ENCODE measurements at places on chromosomes 2 and 18.

DNA sequence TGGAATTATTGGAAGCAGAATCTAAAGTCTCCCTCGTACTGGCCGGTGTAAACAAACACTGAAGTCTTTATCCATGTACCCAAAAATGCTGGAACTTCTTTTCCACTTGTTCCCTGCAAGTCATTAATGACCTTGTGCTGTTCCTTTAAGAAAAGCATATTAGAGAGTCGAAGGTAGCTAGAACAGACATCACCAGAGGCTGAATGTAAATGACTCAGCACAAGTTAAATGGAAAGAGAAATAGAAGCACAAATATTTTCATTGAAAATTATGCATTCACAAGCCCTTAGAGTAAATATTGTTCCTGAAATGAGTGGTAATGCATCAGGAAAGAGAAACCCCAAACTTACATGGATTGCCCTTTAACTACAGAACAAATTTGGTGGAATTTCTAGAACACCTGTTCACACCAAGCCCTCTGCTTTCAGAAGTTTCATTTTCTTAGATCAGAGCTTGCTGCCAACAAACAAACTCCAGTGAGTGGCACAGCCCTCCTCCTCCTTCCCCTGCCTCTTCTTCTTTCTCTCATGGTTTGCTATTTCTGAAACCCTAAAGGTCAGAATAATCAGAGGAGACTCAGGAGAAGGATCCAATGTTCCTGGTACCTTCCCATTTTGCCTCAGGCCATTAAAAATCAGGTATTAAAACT lies 264.3 kb downstream of the TXNL1 start:
- DNase-seq: no peak

GRCh38 chr2:38892819-38893218 lies 3.1 kb downstream of the ARHGEF33 start:
- no peak for DNase-seq

DNA sequence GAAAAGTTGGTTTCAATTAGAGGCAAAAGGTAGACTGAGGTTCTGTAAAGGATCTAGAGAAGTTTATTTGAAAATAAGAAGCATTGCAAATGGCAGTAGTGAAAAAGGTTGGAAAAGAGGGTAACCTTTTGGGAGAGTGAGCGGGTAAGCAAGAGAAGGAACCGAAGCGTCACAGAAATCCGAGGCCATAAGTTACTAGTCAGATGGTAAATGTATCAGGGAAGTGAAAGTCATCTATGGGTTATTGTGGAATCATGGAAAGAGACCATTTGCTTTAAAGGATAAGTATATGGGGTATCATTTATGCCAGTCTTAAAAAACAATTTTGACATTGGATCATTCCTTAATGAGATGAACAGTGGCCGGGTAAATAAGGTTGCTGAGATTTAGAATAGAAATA lies 30.5 kb downstream of the EML4 start:
- DNase-seq: no peak

DNA sequence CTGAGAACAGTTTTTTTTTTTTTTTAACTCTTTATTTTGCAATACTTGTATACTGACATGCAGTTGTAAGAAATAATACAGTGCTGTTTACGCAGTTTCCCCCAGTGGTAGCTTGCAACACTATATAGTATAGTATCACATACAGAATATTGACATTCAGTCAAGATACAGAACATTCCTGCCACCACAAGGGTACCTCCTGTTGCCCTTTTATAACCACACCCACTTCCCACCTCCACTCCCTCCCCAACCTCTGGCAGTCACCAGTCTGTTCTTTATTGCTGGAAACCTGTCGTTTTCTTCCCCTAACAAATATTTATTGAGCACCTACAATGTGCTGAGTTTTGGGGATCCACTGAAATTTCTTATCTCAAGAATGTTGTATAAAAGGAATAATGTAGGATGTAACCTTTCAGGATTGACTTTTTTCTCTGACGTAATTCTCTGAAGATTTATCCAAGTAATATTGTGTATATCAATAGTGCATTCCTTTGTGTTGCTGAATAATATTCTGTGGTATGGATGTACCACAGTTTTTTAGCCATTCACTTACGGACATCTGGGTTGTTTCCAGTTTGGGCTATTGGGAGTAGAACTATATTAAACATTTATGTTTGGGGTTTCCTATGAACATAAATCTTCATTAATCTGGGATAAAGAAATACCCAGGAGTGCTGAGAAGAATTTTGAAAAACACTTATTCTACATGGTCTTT lies 51.4 kb upstream of the EML6 start:
- no peak for DNase-seq

GRCh38 chr2:44205169-44205568 lies 36.5 kb downstream of the PPM1B start:
- DNase-seq: no peak

All from thoracic aorta (tissue), 2 donors.